ENCODE measurements at places on chromosomes 16 and 17. TPM values are rescaled to one million over a fixed set of nuclear protein-coding genes. Genes with fewer than 3 reads are reported as not detected.
A peak's percentile ranks its signal among the peaks of the same experiment; 100 is the strongest.

DNA sequence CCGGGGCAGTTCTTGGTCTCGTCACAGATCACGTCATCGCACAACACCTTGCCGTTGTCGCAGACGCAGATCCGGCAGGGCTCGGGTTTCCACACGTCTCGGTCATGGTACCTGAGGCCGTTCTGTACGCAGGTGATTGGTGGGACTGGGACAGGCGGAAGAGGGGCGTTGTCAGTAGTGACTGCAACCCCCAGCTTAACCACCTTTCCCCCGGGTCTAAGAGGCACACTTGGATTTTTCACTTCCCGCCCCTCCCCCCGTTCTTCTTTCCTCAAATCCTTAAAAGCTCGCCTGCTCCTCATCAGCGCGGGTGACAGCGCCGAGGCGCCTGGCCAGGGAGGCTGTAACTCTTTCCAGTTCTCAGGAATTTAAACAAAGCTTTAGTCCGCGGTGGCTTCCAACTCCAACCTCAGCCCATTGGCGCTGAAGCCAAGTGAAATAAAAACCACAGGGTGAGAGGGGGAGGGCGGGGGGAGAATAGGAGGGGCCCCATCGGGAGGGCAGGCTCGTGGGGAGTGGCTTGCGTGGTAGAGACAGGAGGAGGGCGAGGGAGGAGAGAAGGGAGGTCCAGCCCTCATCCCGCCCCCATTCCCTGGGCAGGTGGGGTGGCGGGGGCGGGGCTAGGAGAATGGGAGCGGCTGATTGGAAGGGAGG, 1.5 kb downstream of the COL1A1 start:
- H3K4me3 ChIP-seq, result peak overlapping the region; percentile 80
- H3K36me3 ChIP-seq, result no peaks in the 10 kb centered on the region
- peaks cover 27% of the 10 kb centered on the region for H3K4me1 ChIP-seq
- H3K27ac ChIP-seq, result peak overlapping the region; percentile 41
- peaks cover 38% of the 10 kb centered on the region for H3K27me3 ChIP-seq

C16orf46 gene
- total RNA-seq, result 0.75 TPM

- peaks cover 65% of the 10 kb centered on the region for H3K4me1 ChIP-seq
- no peaks in the 10 kb centered on the region for H3K27me3 ChIP-seq
- no peak overlapping the region for H3K27ac ChIP-seq
- DNase-seq, result no peak
- no peak overlapping the region for H3K4me3 ChIP-seq
Measured at GRCh38 chr17:8948462-8948861, 17.0 kb downstream of the PIK3R5 start.

DNA sequence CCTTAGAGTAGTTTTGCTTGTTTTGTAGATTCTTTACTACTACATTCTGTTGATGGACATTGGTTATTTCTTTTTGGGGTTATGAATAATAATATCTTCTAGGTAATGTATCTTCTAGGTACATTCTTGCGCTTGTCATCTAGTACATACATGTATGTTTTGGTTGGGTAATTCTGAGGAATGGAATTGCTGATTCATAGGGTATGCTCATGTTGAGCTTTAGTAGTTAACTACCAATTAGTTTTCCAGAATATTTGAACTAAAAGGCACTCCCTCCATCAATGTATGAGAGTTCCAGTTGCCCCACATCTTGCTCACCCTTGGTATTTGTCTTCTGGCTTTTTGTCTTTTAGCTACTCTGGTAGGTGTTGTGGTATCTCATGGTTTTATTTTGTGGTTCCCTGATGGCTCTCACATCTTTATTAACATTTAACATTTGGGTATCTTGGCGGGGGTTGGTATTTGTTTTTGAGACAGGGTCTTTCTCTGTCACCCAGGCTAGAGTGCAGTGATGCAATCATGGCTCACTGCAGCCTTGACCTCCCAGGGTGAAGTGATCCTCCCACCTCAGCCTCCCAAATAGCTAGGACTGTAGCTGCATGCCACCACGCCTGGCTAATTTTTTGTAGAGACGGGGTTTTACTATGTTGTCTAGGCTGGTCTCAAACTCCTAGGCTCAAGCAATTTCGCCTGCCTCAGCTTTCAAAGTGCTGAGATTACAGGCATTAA, 47.1 kb downstream of the SLC6A4 start:
- no peak overlapping the region for H3K27ac ChIP-seq
- no peak overlapping the region for H3K4me3 ChIP-seq
- H3K27me3 ChIP-seq, result no peaks in the 10 kb centered on the region
- DNase-seq, result no peak
- peaks cover 29% of the 10 kb centered on the region for H3K36me3 ChIP-seq
- no peaks in the 10 kb centered on the region for H3K4me1 ChIP-seq

GRCh38 chr16:10153985-10154384, 28.2 kb downstream of the GRIN2A start:
- H3K4me1 ChIP-seq, result no peaks in the 10 kb centered on the region
- DNase-seq, result no peak
- H3K27ac ChIP-seq, result no peak overlapping the region
- no peak overlapping the region for H3K4me3 ChIP-seq

DNA sequence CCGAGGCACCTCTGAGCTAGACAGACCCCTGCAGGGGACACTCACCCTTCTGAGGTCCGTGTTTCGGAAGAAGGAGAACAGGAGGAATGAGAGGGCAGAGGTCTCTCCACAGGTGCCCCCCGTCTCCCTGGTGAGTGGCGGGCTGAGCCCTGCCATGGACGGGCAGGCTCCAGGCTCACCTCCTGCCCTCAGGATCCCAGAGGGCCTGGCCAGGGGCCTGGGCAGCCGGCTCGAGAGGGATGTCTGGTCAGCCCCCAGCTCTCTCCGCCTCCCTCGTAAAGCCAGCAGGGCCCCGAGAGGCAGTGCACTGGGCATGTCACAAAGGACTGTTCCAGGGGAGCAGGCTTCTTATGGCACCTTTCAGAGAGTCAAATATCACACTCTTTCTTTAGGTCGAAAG, 62.8 kb downstream of the DHRS7C start:
- H3K4me3 ChIP-seq, result no peak overlapping the region
- H3K4me1 ChIP-seq, result no peaks in the 10 kb centered on the region
- no peak for DNase-seq
- H3K36me3 ChIP-seq, result no peaks in the 10 kb centered on the region
- H3K27me3 ChIP-seq, result peaks cover 1% of the 10 kb centered on the region

SLC16A11 gene
- 4.2 TPM for total RNA-seq

KRT9 gene
- not detected for total RNA-seq

GRCh38 chr16:82067804-82068325, 32.8 kb downstream of the HSD17B2 start:
- H3K36me3 ChIP-seq, result no peaks in the 10 kb centered on the region
- H3K4me3 ChIP-seq, result no peak overlapping the region
- no peak overlapping the region for H3K27ac ChIP-seq
- peaks cover 24% of the 10 kb centered on the region for H3K27me3 ChIP-seq

- peaks cover 64% of the 10 kb centered on the region for H3K27me3 ChIP-seq
- no peak for DNase-seq
- H3K4me3 ChIP-seq, result no peak overlapping the region
- H3K36me3 ChIP-seq, result no peaks in the 10 kb centered on the region
- no peak overlapping the region for H3K27ac ChIP-seq
- H3K4me1 ChIP-seq, result peaks cover 7% of the 10 kb centered on the region
Measured at GRCh38 chr17:50631195-50631907, 3.3 kb upstream of the ABCC3 start.

FOXC2 gene
- not detected for total RNA-seq

- H3K4me3 ChIP-seq, result no peak overlapping the region
- peaks cover 25% of the 10 kb centered on the region for H3K36me3 ChIP-seq
- peaks cover 3% of the 10 kb centered on the region for H3K27me3 ChIP-seq
- H3K27ac ChIP-seq, result no peak overlapping the region
- DNase-seq, result no peak
Measured at GRCh38 chr17:2044263-2044894, 2.6 kb downstream of the OVCA2 start.

DNA sequence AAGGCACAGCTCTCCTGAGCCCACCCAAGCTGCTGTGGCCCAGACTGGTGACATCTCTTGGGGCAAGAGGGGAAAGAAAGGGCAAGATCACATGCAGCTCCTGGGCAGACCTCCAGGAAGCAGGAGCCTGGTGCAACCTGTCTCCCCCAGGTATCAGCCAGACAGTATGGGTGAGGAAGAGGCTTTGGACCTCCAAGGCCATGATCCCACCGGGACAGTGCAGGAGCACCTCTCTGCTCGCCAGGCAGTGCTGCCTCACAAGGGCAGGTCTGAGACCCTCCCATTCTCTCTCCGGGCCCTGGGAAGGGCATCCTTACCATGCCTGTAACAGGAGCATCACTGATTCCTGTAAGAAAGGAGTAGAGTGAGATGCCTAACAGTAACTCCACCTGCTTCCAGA, 25.6 kb upstream of the COG7 start:
- peak overlapping the region; percentile 59 for H3K27ac ChIP-seq
- H3K27me3 ChIP-seq, result no peaks in the 10 kb centered on the region
- peaks cover 94% of the 10 kb centered on the region for H3K36me3 ChIP-seq
- no peak overlapping the region for H3K4me3 ChIP-seq
- peaks cover 24% of the 10 kb centered on the region for H3K4me1 ChIP-seq

DNA sequence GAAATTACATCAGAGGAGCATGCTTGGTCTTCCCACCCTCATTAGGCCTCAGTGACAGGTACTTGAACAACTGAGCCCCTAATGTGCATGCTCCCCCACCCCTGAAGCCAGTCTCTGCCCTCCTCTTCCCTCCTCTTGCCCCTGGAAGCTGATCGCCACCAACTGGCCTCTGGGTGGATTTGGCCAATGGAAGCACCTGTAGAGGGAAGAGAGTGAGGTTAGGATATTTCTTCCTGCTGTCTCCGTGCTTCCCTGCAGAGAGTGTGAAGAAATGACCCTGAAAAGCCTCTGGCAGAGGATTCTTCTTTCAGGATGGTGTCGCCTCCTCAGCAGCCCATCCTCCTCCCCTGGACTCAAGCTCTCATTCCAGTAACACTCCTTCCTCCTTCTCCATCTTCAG, 5.9 kb upstream of the CBLN1 start:
- no peak for DNase-seq
- peaks cover 32% of the 10 kb centered on the region for H3K27me3 ChIP-seq
- peaks cover 3% of the 10 kb centered on the region for H3K4me1 ChIP-seq

EMP2 gene
- not detected for total RNA-seq

Measured in activated B cell treated with CpG ODN at 0.5 μM for 24 hours (primary cell).